Glomerular endothelial cell (primary cell): ENCODE measurements at places on chromosomes 12 and 14.

- DNase-seq = no peak
Observed at GRCh38 chr12:58703866-58704265, 216.4 kb downstream of the LRIG3 start.

DNA sequence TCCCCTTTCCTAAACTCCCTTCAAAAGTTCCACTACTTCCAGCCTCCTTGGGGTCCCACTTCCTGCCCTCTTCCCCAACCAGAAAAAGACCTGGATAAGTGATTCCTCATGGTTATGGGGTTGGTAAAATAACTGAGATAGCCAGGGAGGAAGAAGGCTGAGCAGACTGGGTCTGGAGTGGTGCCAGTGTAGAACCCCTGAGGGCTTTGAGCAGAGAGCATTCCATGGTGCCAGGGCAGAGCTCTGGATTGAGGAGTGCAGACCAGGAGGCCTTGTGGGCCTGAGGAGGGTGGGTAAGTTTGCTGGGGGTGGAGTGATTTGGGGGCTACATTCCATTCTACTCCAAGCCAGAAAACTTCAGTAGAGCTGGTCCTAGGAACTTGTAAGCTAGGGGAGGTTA lies 9.5 kb upstream of the CISTR start:
- DNase-seq = no peak

DNA sequence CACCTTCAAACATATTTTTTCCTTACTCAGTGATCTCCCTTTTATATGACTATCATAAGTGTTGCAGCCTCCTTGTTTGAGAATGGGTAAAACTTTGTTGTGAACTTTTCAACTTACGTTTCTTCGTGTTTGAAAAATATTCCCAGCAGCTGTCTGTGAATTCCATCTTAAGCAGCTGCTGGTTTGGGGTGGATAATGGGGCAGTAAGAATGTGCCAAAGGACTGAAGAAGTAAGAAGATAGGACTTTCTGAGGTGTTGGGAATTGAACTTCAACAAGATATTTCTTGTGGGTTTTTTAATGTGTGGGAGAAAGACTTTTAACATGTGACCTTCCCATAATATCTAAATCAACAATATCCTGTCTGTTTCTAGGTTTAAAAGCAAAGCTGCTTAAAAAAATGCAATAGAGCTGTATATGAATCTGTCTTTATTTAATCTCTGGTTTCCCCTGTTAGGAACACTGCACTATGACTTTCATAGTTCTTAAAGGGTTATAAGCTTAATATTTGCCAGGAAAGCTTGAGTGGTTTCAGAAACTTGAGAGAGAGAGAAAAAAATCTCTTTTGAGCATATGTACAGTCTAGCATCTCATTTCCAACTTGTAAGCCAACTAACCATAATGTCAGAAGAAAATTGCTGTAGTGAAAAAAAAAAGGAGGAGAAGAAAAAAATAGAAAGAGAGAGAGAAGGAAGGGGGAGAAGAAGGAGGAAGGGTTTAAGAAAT lies 1659.2 kb upstream of the FLRT2 start:
- no peak for DNase-seq

GRCh38 chr12:58966939-58967338 lies 46.6 kb upstream of the LRIG3 start:
- no peak for DNase-seq

GRCh38 chr14:75800792-75801191 lies 139.7 kb downstream of the TTLL5 start:
- DNase-seq = no peak

DNA sequence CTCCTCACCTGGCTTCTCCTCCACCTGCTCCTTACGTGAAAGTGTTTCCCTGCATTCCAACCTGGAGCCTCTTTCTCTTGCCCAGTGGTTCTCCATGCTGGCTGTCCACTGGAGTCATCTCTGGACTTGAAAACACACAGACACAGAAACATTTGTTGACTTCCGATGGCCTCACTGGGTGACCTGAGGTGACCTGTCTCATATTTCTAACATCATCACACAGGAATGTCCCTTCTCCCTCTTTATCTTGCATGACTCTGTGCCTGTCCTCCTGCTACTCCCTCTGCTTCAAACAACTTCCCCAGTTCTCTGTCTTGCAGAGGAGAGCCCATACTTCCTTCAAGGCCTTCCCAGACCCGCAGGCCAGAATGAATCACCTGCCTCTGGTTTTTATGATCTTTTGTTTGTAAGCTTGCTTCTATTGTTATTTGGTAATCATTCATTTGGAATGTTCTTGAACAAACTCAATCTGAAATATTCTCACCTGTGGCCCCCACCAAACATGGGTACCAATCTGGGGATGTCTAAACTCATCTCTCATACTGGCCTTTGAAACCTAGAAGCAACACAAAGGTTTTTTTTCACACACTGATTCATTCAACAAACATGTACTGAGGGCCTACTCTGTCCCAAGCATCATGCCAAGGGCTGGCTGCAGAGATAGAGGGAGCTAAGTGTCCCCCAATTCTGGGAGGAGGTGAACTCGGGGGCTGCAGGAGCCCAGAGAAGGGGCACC lies 9.7 kb upstream of the RIN3 start:
- no peak for DNase-seq

GRCh38 chr12:102227954-102228353 lies 30.3 kb upstream of the PMCH start:
- DNase-seq = no peak

GRCh38 chr12:85016413-85016812 lies 19.7 kb downstream of the TSPAN19 start:
- DNase-seq = no peak

GRCh38 chr12:6084261-6084968 lies 40.1 kb downstream of the VWF start:
- peak; percentile 68 for DNase-seq

DNA sequence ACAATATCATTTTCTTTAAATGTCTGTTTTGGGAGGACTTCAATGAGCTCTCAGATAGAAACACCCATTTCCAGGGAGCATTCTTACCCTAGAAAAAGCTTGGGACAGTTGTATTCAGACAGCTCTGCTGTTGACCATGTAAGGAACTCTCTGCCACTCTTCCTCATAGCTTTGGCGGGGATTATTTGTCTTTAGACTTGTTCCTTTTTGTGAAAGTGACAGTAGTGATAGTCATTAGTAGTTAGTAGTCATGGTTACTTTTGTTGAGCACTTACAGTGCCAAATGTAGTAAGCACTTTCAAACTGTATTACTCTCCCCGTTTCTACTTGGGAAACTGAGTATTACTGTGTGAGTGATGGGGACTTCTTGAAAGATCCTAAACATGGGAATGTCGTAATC lies 167.3 kb downstream of the RGS6 start:
- no peak for DNase-seq

DNA sequence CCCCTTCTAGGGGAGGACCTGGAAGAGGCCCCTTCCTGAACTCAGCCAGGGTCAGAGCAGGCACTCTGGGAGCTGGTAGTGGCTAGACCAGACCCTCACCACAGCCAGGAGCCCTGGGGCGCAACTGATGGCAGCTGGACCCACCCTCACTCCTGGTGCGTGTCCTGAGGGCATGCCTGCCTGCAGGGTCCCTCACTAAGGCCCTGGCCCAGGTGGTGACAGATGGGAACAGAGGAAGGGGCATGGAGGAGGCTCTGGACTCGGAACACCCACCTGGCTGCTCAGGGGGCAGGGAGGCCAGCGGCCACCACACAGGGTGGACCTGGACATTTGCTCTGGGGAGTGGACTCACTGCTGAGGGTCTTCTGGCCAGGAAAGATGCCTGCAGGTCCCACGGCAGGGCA lies 342.2 kb upstream of the SFSWAP start:
- DNase-seq = no peak

GRCh38 chr12:56385873-56386272 lies 23.2 kb upstream of the APOF start:
- no peak for DNase-seq

DNA sequence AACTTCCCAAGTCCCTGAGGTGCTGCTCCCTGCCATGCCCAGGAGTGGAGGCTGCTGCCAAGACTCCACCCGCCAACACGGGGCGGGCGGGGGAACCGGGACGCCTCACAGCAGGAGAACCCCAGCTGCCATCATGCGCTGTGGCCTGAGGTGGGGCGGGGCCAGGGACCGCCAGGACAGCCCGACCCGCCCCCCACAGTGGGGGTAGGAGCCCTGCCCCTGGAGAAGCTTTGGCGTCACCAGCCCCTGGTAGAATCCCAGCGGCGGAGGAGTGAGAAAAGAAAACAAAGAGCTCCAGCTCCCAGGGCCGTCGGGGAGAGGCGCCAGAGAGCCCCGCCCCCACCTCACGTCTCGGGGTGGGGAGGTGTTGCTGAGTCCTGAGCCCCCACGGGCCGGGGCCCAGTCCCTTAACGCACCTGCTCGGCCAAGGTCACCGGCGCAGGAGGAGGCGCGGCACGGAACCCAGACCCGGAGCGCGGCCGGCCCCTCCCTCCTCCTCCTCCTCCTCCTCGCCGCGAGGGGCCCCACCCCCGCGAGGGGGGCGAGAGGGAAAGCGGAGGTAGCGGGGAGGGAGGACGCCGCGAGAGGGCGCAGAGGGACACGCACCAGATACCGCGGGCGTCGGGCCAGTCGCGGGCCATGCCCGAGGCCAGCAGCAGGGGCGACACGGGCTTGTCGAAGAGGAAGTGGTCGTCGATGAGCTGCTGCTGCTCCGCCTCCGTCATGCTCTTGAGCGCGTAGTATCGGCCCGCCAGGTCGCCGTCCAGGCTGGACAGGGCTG lies 1.8 kb downstream of the CKB start:
- no peak for DNase-seq

DNA sequence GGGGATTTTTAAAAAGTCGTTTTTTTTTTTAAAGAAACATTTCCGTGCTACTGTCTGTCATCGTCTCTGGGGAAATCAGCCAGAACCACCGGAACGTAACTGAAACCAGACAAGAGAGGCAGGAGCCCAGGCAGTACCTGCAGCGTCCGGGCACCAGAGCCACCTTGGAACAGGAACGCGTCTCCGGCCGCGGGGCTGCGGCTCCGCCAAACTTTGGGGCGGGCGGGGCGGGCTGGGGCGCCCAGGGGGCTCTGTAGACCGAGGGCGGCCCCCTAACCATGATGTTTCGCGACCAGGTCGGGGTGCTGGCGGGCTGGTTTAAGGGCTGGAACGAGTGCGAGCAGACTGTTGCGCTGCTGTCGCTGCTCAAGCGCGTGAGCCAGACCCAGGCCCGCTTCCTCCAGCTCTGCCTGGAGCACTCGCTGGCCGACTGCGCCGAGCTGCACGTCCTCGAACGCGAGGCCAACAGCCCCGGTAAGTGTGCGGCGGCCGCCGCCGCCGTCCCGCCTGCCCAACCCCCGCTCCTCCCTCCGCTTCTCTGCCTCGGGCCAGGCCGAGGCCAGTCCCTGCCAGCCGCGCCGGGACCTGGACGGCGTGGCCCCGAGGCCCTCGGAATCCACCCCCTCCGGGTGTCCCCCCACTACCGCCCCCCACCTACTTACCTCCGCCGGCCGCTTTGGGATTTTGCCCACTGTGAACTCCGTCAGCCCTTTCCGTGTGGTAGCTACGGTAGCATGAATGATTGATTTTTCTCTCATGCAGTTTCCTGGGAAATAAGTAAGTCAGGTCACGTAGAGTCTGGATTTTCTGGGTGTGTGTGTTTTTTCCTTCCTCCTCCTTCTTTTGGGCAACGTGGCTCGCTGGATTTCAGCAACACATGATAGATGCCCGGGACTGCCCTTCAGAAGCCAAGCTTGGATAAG lies 972 bp downstream of the SAMD4A start:
- DNase-seq = no peak

DNA sequence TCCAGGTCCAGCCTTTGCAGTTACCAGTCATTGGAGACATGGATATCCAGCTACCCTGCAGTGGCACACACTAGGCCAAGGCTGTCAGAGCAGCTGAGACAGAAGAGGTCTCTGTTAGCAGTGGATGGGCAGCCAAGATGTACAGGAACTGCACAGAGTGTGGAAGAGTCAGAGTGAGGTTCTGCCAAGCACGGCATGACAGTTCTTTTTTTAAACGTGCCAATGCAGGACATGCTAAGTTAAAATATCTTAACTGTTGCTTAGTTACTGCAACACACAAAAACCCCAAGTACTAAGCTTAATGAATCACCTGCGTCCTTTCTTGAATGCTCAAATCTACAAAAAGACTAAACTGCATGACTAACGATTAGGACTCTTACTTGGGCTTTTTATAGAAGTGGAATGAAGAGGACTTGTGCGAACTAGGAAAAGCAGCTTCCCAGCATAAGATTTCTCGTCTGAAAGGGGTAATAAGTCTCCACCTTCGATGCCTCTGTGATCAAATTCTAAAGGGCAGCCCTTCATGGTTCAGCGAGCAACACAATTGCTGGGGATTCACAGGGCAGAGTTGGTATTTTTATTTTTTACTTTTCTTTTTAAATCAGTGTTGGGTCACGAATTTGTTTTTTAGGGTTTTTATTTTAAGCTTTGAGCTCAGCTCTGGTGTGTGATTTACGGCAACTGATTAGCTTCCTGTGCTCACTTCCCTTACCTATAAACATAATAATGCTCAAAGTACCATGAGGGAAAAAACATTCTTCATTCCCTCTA lies 20.6 kb downstream of the MAPK1IP1L start:
- DNase-seq = no peak

- no peak for DNase-seq
Observed at GRCh38 chr12:93261505-93262094, 116.1 kb upstream of the NUDT4 start.

GRCh38 chr14:64983439-64984310 lies 3.0 kb upstream of the FNTB start:
- DNase-seq = peak; percentile 25

- DNase-seq = no peak
Observed at GRCh38 chr14:37089410-37089809, 83.0 kb downstream of the SLC25A21 start.

- DNase-seq = no peak
Observed at GRCh38 chr12:130122356-130122755, 39.9 kb upstream of the FZD10 start.
